Left ventricle myocardium superior (tissue), 1 donor: ENCODE measurements at places on chromosomes 12 and 14.
A peak's percentile ranks its signal among the peaks of the same experiment; 100 is the strongest.

DNA sequence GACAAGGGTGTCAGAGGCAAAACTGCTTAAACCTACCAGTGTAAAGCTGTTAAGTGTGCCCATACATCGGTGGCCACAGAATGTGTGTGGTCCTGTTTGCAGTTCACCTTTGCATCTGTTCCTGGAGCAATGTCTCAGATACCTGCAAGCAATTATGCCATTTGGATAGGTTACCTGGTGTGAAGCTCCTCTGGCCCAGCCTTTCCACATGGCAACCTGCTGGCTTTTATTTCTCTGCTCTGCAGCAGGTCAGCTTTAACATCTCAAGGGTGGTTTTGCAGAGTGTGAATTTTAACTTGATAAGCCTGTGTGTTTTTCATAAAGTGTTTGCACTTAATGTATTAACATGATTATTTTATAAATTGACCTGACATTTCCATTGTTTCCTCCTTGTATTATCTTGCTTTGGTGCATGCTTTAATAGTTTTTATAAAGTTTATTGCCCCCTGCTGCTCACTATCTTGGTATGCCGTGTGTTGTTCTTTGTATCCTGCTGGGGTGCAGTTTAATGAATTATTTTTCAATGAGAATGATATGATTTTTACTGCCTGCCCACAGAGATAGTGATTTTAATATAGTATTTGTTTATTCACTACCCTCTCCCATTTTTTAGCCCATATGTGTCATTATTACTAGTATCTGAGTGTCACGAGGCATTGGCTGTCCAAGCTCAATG lies 403.8 kb downstream of the NPAS3 start:
- DNase-seq: no peak

DNA sequence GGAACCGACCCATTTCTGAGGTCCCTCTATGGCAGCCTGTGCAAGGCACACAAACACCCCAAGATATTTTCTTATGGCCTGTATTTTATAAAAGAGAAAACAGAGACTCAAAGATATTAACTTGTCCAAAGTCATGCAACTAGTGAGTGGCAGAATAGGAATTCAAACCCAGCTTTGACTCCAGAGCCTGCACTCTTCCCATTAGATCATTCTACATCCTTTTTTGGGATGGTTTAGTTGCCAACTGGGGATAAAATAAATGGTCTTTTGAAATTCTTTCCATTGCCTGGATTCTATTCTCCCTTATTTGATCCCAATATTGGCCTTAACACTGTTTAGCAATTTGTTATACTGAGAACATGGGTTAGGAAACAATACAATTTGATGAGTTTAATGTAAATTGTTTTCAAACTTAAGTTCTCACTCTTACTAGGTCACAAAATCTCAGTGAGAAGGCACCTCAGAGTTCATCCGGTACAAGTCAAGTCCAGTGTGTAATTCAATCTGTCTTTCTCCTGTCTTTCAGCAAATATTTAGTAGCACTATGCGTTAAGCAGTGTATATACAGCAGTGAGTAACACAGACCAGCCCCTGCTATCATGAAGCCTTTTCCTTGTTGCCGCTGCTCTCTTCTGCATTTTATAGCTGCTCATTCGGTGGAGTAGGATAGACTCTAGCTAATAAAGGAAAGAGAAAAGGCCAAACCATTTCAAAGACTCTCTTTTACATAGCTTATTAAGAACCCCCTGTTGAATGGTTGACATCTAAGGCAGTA lies 162.1 kb upstream of the IFNG-AS1 start:
- no peak for DNase-seq

DNA sequence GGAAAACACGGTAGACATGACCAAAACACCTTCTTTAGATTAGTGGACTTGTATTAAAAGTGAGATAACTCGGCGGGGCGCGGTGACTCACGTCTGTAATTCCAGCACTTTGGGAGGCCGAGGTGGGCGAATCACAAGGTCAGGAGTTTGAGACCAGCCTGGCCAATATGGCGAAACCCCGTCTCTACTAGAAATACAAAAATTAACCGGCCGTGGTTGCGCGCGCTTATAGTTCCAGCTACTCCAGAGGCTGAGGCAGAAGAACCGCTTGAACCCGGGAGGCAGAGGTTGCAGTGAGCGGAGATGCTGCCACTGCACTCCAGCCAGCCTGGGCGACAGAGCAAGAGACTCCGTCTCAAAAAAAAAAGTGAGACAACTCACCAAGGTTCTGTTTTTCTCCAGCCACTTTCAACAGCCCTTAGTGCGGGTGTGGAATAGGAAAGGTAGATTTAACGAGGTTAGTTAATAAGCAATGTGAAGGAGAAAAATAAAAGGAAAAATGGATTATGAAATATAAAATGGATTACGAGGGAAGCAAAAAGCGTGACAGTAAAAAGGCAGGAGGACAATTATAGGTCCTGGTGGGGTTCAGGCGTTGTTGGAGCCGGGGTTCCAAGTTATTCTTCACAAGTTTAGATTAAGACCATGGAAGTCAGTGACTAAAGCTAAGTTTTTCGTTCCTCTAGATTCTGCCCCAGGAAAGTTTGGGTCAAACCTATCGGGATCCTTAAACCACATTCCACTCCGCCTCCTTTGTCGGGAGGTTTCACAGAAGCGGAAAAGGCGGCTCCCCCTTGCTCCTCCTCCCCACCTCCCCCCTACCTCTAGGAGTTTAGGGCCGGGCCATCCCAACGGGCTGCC lies 534 bp downstream of the PPP2R3C start:
- no peak for DNase-seq

GRCh38 chr12:101407049-101407435 lies 530 bp downstream of the ARL1 start:
- peak; percentile 31 for DNase-seq

DNA sequence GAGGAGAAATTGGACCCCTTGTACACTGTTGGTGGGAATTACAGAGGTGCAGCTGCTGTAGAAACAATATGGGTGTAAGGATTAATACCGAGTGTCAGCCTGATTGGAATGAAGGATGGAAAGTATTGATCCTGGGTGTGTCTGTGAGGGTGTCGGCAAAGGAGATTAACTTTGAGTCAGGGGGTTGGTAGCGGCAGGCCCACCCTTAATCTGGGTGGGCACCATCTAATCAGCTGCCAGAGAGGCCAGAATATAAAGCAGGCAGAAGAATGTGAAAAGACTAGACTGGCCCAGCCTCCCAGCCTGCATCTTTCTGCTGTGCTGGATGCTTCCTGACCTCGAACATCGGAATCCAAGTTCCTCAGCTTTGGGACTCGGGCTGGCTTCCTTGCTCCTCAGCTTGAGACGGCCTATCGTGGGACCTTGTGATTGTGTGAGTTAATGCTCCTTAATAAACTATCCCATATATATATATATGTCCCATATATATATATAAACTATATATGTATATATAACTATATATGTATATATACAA lies 38.4 kb upstream of the PPP2R5C start:
- no peak for DNase-seq

DNA sequence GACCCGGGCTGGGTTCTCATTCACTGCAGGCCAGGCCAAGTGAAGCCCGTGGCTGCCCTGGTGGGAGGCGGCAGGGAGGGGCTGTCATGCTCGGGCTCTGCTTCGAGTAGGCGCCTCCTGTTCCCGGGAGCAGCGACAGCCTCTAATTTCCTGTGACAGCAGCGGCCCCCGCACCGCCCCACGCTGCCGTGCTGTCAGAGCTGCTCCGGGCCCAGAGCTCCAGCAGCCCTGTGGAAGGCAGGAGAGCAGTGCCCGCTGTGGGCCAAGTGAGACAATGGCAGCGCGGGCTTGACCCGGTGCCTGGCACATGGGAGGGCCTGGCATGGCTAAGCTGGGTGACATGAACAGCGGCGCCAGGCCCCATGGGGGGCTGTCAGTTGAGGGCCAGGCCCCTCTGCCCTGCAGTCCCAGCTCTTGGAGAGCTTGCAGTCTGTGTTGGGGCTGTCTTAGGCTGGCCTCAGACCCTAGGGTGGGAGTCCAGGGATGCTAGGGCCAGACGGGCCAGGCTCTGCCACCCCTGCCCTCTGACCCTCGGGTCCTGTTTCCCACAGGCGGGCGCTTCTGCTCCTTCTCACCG lies 5.1 kb downstream of the TRMT61A start:
- DNase-seq: no peak

GRCh38 chr12:56020423-56021184 lies at the start of gene IKZF4:
IKZF4 (plus strand) TSS chr12:56021043; CDS start chr12:56021494, 451 bp downstream.
- peak; percentile 51 for DNase-seq

- no peak for DNase-seq
Observed at GRCh38 chr12:56522411-56523193, 982 bp downstream of the RBMS2 start.

- DNase-seq: no peak
Observed at GRCh38 chr12:97308576-97309198, 153.9 kb upstream of the RMST start.

GRCh38 chr14:104707608-104708595 lies 16.1 kb upstream of the ADSS1 start:
- no peak for DNase-seq

- no peak for DNase-seq
Observed at GRCh38 chr14:30290001-30290400, 269.0 kb upstream of the G2E3 start.

DNA sequence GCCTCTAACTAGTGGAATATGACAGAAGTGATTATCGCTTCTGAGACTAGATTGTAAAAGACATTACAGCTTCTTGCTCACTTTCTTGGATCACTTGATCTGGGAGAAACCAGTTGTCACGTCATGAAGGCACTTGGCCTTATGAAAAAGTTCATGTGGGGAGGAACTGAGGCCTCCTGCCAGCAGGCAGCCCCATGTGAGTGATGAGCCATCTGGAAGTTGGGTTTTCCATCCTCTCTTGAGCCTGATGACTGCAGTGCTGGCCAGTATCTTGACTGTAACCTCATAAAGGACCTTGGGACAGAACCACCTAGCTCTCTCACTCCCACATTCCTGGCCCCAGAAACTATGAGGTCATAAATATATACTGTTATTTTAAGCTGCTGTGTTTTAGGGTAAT lies 28.0 kb downstream of the TTLL5 start:
- DNase-seq: peak; percentile 64

- peak; percentile 65 for DNase-seq
Observed at GRCh38 chr14:68397371-68397811, 395.5 kb downstream of the ZFP36L1 start.

GRCh38 chr12:39404000-39404399 lies 38.9 kb downstream of the KIF21A start:
- DNase-seq: no peak

GRCh38 chr12:78938341-78939084 lies 73.9 kb downstream of the SYT1 start:
- no peak for DNase-seq

- DNase-seq: no peak
Observed at GRCh38 chr12:97275728-97276590, 186.6 kb upstream of the RMST start.

DNA sequence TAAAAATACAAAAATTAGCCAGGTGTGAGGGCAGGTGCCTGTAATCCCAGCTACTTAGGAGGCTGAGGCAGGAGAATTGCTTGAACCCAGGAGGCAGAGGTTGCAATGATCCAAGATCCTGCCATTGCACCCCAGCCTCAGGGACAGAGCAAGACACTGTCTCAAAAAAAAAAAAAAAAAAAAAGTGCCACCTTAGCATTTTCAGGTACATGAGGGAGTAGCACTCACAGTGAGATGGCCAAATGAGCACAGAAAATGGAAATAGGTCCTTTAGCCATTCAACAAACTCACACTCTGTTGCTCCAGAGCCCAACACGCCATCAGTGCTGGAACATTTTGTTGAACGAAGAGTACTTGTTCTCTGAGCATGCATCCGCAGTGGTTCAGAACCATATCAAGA lies 75.2 kb upstream of the MYL2 start:
- DNase-seq: no peak

- no peak for DNase-seq
Observed at GRCh38 chr14:69354383-69355153, 43.5 kb downstream of the ERH start.

DNA sequence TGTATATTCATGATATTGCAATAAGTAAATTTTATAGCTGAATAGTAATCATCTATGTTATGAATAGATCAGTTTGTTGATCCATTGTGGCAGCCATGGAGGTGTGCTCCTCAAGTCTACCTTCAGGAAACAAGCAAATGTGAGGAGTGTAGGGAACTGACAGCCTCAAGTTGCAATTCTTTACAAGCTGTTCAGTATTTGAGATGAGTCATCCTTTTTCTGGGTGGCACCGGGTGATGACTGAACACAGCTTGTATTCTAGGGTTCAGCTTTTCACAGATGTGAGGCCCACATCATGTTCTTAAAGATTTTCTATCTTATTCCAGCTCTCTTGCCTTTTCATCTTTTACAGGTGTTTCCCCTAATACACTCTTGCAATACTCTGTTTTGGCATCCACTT lies 452.4 kb downstream of the KCNH5 start:
- DNase-seq: no peak

GRCh38 chr14:77955816-77956484 lies 156.0 kb downstream of the ADCK1 start:
- DNase-seq: no peak

GRCh38 chr12:57844709-57845477 lies 1.6 kb downstream of the CTDSP2 start:
- DNase-seq: peak; percentile 77

DNA sequence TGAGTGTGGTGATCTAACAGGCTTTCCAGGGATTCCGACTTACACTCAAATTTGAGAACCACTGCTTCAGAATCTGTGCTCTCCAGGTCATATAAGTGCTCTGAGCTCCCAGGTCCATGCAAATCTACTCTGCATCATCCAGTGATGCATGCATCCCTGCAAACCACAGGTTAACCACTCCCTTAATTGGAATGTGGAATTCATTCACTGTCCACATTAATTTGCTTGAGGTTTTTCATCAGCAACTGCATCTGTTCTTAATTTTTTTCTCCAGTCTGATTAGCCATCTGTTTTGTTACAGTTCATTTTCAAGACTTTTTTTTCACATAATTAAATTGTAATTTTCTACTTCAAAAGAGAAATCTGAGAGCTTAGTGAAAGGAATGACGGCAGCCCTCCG lies 43.4 kb upstream of the RIN3 start:
- DNase-seq: no peak

DNA sequence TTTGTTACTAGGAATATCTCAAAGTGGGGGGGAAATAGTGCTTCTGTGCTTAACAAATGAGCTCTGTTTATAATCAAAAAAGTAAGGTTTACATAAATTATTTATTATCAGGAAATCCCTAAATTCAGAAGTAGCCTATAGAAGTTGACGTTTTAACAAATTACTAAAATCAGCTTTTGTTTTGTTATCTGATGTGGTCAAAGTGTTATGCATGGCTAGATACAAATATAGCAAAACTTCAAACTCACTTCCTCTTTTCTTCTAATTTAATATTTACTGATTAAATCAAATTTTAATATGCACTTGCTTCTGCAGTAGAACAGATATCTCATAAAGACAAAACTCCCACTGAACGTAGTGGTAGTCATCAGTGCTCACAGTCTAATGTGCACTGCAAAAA lies 47.5 kb downstream of the GARIN6 start:
- DNase-seq: no peak

GRCh38 chr12:114674251-114675047 lies 9.5 kb downstream of the TBX3 start:
- DNase-seq: no peak
